Activated CD8-positive, alpha-beta T cell treated with anti-CD3 and anti-CD28 coated beads, Interleukin-2, amount 10 ng/mL, durations not matched to agents 7 days and 5 days (primary cell): ENCODE measurements at places on chromosomes 3 and 15. TPM values are rescaled to one million over a fixed set of nuclear protein-coding genes. Genes with fewer than 3 reads are reported as not detected.

DNA sequence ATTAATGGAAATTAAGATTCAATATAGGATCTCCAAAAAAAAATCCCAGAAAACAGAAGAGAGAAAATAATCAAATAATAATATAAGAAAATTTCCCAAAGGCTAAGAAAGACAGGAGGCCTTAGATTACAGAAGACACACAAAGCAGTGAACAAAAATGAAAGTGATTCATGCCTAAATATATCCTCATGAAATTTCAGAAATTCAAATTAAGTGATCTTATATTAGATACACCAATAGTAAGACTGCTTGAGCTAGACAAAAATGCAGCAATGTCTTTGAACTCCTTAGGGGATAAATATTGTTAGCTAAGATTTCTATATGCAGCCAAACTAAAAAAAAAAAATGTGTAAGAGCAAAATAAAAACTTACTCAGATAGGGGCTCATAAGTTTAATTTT lies 44.6 kb upstream of the ARPP21 start:
- no peaks in the 10 kb centered on the region for H3K4me1 ChIP-seq
- no peak overlapping the region for H3K4me3 ChIP-seq
- no peaks in the 10 kb centered on the region for H3K27me3 ChIP-seq
- H3K27ac ChIP-seq, result no peak overlapping the region
- H3K36me3 ChIP-seq, result no peaks in the 10 kb centered on the region

Gene REC114
- total RNA-seq, result not detected

- DNase-seq, result no peak
- H3K4me3 ChIP-seq, result no peak overlapping the region
- no peaks in the 10 kb centered on the region for H3K27me3 ChIP-seq
- no peaks in the 10 kb centered on the region for H3K4me1 ChIP-seq
- H3K36me3 ChIP-seq, result peaks cover under 1% of the 10 kb centered on the region
Observed at GRCh38 chr3:101867511-101867910, 18.2 kb downstream of the NFKBIZ start.

DNA sequence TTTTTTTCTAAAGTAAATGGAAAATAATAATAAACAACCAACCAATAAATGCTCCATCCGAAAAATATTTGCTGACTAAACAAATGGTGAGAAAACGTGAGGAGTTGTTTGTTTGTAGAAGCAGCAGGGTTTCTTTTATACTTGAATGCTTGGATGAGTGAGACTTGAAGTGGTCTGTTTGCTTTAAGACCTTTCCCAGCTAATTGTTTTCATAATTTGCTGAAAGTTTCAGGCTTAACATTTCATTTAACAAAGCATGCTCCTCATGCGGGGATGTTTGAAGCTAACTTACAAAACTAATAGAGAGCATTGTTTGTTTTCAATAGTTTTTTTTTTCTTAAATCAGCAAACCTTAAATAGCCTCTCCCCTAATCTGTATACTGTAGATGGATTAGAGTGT lies 484.6 kb downstream of the ROBO2 start:
- no peaks in the 10 kb centered on the region for H3K27me3 ChIP-seq
- no peaks in the 10 kb centered on the region for H3K4me1 ChIP-seq
- DNase-seq, result no peak
- H3K36me3 ChIP-seq, result no peaks in the 10 kb centered on the region
- no peak overlapping the region for H3K4me3 ChIP-seq

- no peak overlapping the region for H3K4me3 ChIP-seq
- H3K27ac ChIP-seq, result no peak overlapping the region
- no peaks in the 10 kb centered on the region for H3K27me3 ChIP-seq
- H3K36me3 ChIP-seq, result no peaks in the 10 kb centered on the region
Observed at GRCh38 chr3:165521131-165521871, 315.9 kb downstream of the BCHE start.

Gene KLHL40
- total RNA-seq, result not detected

- DNase-seq, result peak; percentile 43
- H3K4me1 ChIP-seq, result peaks cover 47% of the 10 kb centered on the region
- H3K4me3 ChIP-seq, result peak overlapping the region; percentile 99
- peaks cover 22% of the 10 kb centered on the region for H3K36me3 ChIP-seq
- peak overlapping the region; percentile 100 for H3K27ac ChIP-seq
Observed at GRCh38 chr3:47283591-47284364, 1.0 kb downstream of the KLHL18 start.

Gene FRMD4B
- 8.2 TPM for total RNA-seq

- H3K27me3 ChIP-seq, result peaks cover 4% of the 10 kb centered on the region
- no peaks in the 10 kb centered on the region for H3K36me3 ChIP-seq
- no peak for DNase-seq
- H3K27ac ChIP-seq, result no peak overlapping the region
- H3K4me3 ChIP-seq, result no peak overlapping the region
Observed at GRCh38 chr3:112894258-112894657, 47.6 kb upstream of the CD200R1L start.

- no peak overlapping the region for H3K4me3 ChIP-seq
- H3K36me3 ChIP-seq, result no peaks in the 10 kb centered on the region
- H3K4me1 ChIP-seq, result no peaks in the 10 kb centered on the region
- H3K27ac ChIP-seq, result no peak overlapping the region
- peaks cover 2% of the 10 kb centered on the region for H3K27me3 ChIP-seq
- DNase-seq, result no peak
Observed at GRCh38 chr15:88238618-88239430, 17.7 kb downstream of the NTRK3 start.

Gene HDC
- total RNA-seq, result not detected

DNA sequence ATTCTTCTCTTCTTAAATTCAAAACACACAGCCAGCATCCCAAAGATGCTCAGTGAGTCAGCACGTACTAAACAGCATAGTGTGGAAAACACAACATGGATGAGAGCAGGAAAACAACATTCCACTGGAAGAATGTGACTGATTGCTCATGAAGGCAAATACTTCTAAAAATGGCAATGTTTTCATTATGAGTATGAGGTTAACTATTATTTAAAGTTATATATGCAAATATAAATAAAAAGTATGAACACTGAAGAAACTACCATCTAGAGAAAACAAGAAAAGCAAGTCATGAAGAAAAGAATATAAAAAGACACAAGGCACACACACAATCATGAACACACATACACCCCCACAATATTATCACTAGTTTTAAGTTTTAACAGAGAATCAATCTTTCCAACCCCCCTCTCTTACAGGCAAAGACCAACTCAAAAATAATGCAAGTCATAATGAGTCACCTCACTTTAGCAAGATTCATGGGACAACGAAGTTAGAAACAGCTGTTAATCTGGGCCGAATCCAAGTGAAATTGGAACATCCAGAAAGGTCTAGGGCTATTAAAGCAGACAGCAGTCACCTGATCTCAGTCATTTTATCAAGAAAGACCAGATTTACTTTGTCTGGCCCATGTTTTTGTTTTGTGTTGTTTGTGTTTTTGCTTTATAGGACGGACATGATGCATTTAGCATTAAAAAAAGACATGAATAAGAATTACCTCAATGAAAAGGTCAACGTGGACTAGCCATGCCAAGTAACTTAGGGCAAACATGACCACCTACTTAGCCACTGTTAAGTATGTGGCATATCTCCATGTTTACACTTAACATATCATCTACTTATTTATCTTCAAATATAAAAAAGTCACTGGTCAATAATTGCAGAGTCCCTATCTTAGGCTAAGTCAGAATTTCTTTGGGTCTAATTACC lies 18.1 kb downstream of the GBE1 start:
- H3K27ac ChIP-seq, result no peak overlapping the region
- DNase-seq, result no peak
- no peak overlapping the region for H3K4me3 ChIP-seq
- H3K4me1 ChIP-seq, result no peaks in the 10 kb centered on the region
- H3K36me3 ChIP-seq, result peaks cover 17% of the 10 kb centered on the region
- H3K27me3 ChIP-seq, result no peaks in the 10 kb centered on the region

GRCh38 chr3:136044980-136045745 lies 79.6 kb downstream of the PPP2R3A start:
- no peak overlapping the region for H3K4me3 ChIP-seq
- no peaks in the 10 kb centered on the region for H3K4me1 ChIP-seq
- no peaks in the 10 kb centered on the region for H3K36me3 ChIP-seq
- H3K27me3 ChIP-seq, result peaks cover 7% of the 10 kb centered on the region

Gene SYNPR
- total RNA-seq, result not detected

DNA sequence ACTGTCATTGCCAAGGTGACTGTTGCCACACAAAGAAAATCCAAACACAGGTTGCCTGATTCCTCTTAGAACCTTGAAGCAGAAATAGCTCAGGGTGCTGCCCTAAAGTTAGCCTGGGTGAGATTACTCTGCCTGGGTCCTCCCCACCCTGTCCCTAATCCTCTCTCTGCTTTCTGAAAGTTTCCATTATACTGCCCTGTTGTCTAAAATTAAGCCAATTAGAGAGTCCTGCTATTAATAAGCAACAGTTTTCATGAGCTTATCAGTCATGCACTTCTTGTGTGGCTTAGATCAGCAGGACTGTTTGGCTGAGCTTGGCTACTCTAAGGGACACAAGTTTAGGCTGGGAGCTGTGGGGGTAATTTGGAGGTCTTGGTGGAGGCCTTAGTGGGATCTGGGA lies 334.7 kb upstream of the LRRFIP2 start:
- peaks cover 20% of the 10 kb centered on the region for H3K27me3 ChIP-seq
- DNase-seq, result no peak
- no peak overlapping the region for H3K27ac ChIP-seq
- no peaks in the 10 kb centered on the region for H3K36me3 ChIP-seq
- H3K4me3 ChIP-seq, result no peak overlapping the region

- H3K27ac ChIP-seq, result no peak overlapping the region
- no peaks in the 10 kb centered on the region for H3K4me1 ChIP-seq
- no peak for DNase-seq
Observed at GRCh38 chr3:8539419-8539818, 37.8 kb downstream of the LMCD1 start.

Gene ECE2
- total RNA-seq, result not detected

DNA sequence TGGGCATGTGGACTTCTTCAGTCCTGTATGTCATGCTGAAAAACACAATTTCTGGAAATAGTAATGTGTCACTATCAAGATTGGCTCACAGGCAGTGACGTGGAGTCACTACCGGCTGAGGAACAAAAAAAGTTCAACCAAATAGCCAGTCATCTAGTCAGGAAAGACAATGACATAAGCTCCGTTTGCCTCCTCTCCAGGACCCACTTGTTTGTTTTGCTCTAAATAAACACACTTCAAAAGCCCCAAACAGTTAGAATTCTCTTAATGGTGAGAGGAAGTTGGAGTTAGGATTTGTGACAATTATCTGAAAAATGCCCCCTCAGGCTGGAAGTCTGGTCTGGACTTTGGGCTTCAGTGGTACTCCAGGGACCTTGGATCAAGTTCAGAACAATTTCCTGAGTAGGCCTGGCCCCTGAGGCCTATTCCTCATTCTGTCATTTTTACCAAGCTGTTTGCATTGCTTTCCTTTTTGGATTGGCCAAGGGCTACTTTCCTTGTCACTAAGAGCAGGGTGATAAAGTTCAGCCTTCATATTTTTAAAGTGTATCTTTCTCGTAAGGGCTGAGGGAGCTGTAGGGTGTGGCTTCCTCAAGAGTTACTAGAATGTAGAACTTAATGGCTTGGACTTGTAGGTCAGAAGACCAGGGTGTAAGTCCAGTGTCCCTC lies 98.9 kb downstream of the EOMES start:
- H3K27ac ChIP-seq, result no peak overlapping the region
- no peak overlapping the region for H3K4me3 ChIP-seq
- no peaks in the 10 kb centered on the region for H3K27me3 ChIP-seq
- H3K36me3 ChIP-seq, result no peaks in the 10 kb centered on the region
- no peak for DNase-seq

- DNase-seq, result no peak
- H3K27ac ChIP-seq, result no peak overlapping the region
- H3K36me3 ChIP-seq, result no peaks in the 10 kb centered on the region
- no peaks in the 10 kb centered on the region for H3K4me1 ChIP-seq
- no peak overlapping the region for H3K4me3 ChIP-seq
Observed at GRCh38 chr3:66256806-66257205, 36.0 kb downstream of the SLC25A26 start.
